ENCODE measurements at places on chromosomes 1 and 21. TPM values are rescaled to one million over a fixed set of nuclear protein-coding genes. Genes with fewer than 3 reads are reported as not detected.

CRNN gene
- 12.6 TPM for total RNA-seq

ANGPTL1 gene
- 10.0 TPM for total RNA-seq

FCRL4 gene
- total RNA-seq: not detected

CATSPER4 gene
- not detected for total RNA-seq

LAX1 gene
- not detected for total RNA-seq

CELA2B gene
- not detected for total RNA-seq

NCAM2 gene
- total RNA-seq: 0.25 TPM

PLA2G5 gene
- total RNA-seq: not detected

TSPEAR gene
- total RNA-seq: 0.32 TPM

KDF1 gene
- 51.1 TPM for total RNA-seq

RHCE gene
- total RNA-seq: not detected

SLC45A3 gene
- 2.5 TPM for total RNA-seq

KIF14 gene
- total RNA-seq: 0.72 TPM

SYNC gene
- 11.4 TPM for total RNA-seq

PRUNE1 gene
- total RNA-seq: 17.9 TPM

NBPF11 gene
- total RNA-seq: 40.0 TPM

ADGRL2 gene
- 43.5 TPM for total RNA-seq

CA6 gene
- 9.5 TPM for total RNA-seq

CDC42BPA gene
- total RNA-seq: 54.6 TPM

SLC5A9 gene
- total RNA-seq: 3.6 TPM

AADACL4 gene
- not detected for total RNA-seq

ALPL gene
- 6.5 TPM for total RNA-seq

HSPG2 gene
- 97.5 TPM for total RNA-seq

SYDE2 gene
- total RNA-seq: 11.9 TPM

ZFP69B gene
- 0.68 TPM for total RNA-seq

ALX3 gene
- total RNA-seq: 0.49 TPM

LMNA gene
- total RNA-seq: 977 TPM

LCE1F gene
- total RNA-seq: 71.3 TPM

PLA2G2F gene
- total RNA-seq: 14.7 TPM

CDK11B gene
- total RNA-seq: 23.3 TPM

MFAP2 gene
- total RNA-seq: 5.6 TPM

BTBD19 gene
- 7.3 TPM for total RNA-seq

UAP1 gene
- 65.7 TPM for total RNA-seq

DCDC2B gene
- not detected for total RNA-seq

KCNJ9 gene
- 0.13 TPM for total RNA-seq

RPL22 gene
- 159 TPM for total RNA-seq

SSR2 gene
- 160 TPM for total RNA-seq

DIRAS3 gene
- total RNA-seq: 1.4 TPM

CRYAA gene
- not detected for total RNA-seq

BRDT gene
- not detected for total RNA-seq

PTPN7 gene
- total RNA-seq: not detected

KLF17 gene
- total RNA-seq: not detected

NTPCR gene
- total RNA-seq: 22.8 TPM
